Kidney (tissue), 22 donors: ENCODE measurements at places on chromosomes 7 and 10. TPM values are rescaled to one million over a fixed set of nuclear protein-coding genes. Genes with fewer than 3 reads are reported as not detected.

The AGMO gene
- polyA plus RNA-seq = 4.5 TPM

The ECD gene
- polyA plus RNA-seq = 15.2 TPM

GRCh38 chr10:42984761-42985325 lies 92.0 kb upstream of the RET start:
- no peak for DNase-seq

GRCh38 chr7:143047326-143047725 lies 4.8 kb upstream of the OR6V1 start:
- DNase-seq = no peak

- no peak for DNase-seq
These were observed 55.0 kb downstream of the CTTNBP2 start for GRCh38 chr7:117818232-117818631.

DNA sequence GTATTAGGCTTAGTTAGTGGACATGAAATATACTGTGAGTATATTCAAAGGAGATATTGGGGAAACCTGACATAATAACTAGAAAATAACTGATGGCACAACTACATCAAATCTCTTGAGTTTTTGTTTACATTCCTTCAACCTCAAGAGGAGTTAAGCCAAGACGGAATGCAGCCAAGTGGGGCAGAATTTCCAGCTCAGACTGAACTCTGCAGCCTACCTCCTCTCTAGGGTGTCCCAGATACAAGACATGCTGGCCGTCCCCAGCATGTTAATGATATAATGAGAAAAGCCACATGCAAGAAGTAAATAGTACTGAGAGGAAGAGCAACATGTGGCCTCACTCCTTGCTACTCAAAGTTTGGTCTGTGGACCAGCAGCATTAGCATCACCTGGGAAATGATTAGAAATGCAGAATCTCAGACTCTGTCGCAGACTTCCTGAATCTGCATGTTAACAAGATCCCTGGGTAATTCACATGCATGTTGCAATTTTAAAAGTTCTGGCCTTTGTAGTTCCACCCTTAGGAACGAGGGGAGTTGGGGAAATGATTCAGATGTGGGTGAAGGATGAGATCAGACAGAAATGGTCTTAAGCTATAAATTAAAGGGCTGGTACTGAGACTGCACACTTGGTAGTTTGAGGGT lies 118.4 kb upstream of the CACUL1 start:
- DNase-seq = no peak

DNA sequence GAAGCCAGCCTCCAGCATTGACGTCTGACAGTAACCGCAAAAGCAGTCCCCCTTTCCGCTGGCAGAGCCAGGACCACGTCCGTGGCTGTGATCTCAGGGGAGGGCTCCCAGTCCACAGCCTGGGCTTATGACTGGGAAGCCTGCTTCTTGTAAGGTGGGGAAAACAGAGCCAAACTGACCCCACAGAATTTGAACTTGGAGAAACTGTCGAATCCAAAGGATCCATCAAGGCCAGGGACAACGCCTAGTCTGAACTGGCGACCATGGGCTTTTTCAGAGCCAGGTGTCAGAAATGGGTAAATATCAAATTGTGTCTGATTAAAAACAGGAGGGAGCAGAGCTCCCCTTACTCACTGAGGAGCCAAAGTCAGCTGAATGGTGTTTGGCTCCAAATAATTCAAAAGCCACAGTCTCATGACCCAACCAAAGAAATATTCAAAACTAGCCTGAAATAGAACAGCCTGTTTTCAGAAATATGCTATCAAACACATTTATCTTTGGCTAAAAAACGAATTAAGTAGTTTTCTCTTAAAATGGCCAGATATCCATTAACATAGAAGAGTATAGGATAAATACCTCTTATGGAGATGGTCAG lies 751.4 kb upstream of the GALNT17 start:
- DNase-seq = no peak

The EN2 gene
- polyA plus RNA-seq = not detected

The CPA2 gene
- polyA plus RNA-seq = not detected

DNA sequence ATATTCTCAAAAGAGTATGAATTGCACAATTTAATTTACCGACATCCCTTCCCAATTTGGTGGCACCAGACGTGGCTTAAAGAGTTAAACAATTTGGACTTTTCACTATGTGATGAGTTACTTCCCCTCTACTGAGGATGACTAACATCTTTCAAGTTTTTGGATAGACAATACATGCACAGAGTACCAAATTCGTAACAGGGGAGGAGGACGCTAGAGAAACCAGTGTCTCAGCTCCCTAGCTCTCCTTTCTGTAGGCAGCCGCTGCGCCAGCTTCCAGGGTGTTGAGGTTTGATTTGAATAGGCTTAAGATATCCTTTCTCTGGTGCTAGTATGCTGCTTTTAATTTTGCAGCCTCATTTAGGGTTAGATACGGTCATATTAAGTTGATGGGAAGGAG lies 69.2 kb downstream of the GNA12 start:
- no peak for DNase-seq

The FKBP6 gene
- polyA plus RNA-seq = not detected

DNA sequence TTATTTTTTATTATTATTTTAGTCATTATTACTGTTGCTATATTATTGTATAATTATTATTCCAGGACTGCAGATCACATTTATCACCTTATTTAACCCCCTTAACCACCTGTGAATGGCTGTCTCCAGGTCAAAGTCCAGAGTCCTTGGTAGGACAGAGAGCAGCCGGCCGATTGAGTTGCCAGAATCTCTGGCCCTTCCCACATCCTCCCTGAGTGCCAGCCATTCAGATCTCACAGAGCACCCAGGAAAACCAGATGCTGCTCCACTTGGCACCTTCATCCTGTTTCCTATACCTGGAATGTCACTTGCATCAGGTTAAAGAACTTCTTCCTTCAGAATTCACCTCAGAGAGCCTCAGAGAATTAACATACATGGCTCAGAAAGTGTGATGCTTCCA lies 101.1 kb downstream of the ELAPOR2 start:
- DNase-seq = no peak

DNA sequence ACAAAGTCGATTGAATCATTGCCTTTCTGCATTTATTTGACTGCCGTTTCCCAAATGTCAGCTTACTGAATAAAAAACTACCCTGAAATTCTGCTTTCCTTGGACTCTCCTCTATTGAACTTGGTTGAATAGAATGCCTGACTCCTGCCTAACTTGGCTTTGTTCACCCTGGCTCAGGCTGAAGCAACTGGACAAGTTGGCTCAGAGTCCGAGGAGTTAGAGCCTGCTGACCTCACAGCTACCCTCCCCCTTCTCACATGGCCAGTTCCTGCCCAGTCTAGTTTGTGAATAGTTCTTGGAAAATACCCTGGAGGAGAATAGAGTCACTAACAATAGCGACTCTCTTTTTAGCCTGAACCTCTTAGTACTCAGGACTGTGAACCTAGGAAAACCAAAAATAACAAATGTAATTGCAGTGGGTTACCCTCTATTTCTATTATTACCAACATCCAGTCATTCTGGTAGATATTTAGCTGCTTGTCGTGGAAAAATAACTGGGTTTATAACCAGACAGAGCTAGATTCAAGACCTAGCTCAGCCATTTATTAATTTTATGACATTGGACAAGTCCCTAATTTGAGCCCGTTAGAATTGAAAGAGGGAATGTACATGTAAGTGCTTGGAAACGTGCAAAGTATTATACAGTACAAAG lies 17.3 kb upstream of the NRBF2 start:
- peak; percentile 77 for DNase-seq

The NUDT13 gene
- 3.7 TPM for polyA plus RNA-seq

- DNase-seq = no peak
These were observed 12.0 kb downstream of the AFAP1L2 start for GRCh38 chr10:114392112-114392835.
